ENCODE measurements at places on chromosomes 13 and 19.

DNA sequence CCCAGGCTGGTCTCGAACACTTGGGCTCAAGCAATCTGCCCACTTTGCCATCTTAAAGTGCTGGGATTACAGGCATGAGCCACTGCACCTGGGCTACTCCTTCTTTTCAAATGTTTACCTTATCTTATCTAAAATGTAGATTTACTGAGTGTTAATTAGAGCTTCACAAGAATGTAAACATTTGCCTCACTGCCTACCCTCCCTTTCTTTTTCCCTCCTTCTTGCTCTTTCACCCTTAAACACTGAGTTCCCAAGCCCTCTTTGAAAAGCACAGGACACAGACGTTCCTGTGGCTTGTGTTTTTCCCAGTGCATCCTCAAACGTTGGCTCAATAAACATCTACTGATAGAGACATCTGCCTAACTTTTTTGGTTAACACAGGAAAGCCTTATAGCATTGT, 32.7 kb upstream of the CYSLTR2 start:
- no peak for DNase-seq

DNA sequence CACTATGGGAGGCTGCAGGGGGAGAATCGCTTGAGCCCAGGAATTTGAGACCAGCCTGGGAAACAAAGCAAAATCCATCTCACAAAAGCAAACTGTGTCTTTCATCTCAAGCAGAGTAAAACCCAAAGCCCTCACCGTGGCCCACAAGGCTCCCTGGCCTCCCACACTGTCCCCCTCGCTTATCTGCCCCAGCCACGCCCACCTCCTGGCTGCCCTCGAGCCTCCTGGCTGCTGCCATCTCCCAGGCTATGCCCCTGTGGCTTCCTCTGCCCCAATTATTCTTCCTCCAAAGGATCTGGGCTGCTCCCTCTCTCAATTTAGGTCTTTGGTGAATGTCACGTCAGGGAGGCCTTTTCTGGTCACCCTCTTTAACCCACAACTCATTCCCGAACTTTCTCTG, 3.6 kb downstream of the RABAC1 start:
- no peak for DNase-seq

DNA sequence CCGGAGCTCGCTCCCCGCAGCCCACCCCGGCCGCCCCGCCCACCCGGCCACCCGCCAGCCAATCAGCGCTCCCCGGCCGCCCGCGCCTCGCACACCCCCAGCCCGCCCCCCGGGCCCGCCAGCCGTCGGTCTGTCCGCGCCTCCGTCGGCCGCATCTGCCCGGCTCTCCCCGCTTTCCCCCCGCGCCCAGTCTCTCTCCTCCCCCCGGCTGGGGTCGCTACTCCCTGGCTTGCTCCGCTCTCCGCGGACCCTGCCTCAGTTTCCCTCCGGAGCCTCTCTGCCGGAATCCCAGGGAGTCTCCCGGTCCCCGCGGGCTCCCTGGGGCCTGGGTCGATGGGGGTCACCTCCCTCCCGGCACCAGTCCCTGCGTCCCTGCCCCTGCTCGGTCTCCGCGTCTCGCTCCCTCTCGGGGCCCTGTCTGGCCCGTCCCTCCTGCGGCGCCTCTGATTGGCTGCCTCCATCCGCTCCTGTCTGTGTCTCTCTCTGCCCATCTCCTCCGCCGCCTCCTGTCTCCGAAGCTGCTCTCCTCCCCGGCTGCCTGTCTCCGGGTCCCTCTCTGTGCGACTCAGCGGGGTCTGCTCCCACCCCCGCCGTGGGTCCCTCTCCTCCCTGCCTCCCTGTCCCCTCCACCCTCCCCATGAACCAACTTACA, 484 bp downstream of the IL11 start:
- DNase-seq = no peak

GRCh38 chr13:113812178-113813040, 51.5 kb downstream of the GAS6 start:
- DNase-seq = no peak

- no peak for DNase-seq
Measured at GRCh38 chr19:12913851-12914690, 5.0 kb downstream of the SYCE2 start.

DNA sequence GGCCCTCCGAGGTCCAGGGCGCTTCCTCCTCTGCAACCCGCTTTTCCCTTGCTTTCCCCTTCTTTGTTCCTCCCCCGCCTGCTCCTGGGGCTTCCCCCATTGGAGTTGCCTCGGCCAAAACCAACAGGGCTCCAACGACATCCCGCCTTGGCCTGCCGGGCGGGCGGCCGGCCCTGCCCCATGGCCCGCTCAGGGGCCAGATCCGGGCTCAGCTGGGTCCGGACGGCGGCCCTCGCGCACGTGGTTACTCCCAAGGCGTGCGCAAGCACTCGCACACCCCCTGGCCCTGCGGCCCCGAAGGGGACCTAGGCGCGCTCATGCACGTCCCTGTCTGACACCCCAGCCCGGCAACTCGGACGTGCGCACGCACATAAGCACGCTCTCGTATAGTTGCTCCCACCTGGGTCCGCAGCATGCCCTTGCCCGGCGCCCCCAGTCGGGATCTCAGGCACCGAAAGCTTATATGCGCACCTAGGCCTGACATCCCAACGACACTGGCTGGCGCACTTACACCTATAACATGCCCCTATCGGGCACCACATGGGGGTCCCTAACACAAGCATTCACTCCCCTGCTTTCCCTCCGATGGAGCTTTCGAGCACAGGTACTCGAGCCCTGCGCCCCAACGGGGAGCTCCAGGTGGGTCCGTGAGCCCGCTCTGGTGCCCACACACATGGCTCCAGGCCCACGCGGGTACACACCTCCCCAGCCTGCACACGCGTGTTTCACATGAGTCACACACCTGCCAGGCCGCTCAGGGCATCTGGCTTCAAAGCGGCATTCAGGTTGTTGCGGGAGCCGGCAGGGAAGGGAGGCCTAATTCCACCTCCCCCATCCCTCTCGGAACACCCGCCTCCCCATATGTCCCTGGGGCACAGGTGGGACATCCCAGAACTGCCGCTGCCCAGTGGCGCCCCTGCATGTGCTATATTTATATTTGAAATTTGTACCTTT, 15.0 kb downstream of the NFIX start:
- DNase-seq = no peak

GRCh38 chr13:78589206-78589605, 14.1 kb downstream of the POU4F1 start:
- no peak for DNase-seq

- no peak for DNase-seq
Measured at GRCh38 chr13:72458701-72459100, 268.7 kb downstream of the MZT1 start.

DNA sequence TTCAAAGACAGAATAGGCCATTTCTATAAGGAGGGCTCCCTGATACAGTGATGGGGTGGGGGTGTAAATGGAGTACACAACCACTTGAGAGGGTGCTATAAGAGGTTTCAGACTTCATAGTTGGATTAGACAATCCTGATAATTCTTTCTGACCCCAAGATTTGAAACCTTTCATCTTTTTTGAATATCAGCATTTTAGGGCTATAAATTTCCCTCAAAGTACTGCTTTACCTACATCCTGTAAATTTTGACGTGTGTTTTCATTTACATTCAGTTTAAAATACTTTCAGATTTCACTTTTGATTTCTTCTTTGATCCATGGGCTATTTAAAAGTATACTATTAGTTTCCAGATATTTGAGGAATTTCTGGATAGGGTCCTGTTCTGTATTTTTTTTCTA, 40.0 kb upstream of the SIN3B start:
- DNase-seq = no peak

GRCh38 chr13:111902726-111903125, 164.2 kb upstream of the SOX1 start:
- no peak for DNase-seq

DNA sequence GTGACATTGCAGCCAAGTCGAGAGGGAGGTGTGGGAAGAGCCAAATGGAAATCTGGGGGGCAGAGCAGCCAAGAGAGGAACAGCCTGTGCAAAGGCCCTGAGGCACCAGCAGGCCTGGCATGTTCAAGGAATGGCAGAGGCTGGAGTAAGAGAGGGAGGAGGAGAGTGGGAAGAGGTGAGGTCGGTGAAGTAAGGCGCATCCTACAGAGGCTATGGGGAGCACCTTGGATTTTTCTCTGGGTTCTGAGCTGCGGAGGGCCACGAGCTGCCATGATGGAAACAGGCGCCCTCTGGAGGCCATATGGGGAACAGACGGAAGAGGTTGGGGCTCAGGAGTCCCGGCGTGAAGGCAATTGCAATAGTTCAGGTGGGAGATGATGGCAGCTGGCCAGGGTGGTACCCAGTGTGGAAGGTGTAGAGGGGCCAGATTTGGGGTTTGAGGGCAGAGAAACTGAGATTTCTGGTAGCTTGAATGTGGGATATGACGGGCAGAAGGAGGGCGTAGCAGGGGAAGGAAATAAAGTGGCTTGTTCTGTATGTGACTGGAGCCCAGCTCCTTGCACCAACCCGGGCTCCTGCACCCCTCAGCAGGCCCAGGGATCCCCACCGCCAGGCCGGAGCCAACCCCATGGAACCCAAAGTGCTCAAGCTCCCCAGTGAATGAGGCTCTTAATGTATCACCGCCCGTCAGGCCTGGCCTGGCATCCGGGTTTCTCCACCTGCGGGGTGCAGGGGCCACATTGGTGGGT, 20.5 kb upstream of the STRN4 start:
- peak; percentile 56 for DNase-seq

GRCh38 chr19:3179739-3180293, 1.2 kb downstream of the S1PR4 start:
- peak; percentile 52 for DNase-seq

DNA sequence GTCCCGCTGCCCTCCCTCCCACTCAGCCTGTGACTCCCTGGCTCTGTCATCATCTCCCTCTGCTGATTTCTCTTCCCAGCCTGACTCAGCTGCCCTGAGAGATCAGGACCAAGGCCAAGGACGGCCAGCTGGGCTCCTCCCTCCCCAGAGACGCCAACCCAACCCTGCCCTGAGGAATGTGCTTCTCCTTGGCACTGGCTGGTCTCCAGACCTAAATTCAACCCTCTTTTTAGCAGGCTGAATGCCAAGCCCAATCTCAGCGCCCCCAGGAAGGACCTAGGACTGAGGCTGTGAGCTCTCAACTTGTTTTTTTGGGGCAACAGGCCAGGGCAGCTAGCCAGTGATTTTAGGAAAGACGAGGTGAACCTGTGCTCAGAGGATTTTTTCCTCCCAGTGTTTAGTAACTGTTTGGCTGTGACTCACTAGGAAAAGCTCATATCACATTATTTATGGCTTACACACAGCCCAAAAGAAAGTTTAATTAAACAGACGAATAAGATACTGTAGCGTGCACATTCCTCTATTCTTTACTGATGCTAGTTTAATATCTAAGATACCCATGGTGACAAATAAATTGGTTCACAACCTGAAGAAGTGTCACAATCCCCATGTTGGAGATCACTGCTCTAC, 7.4 kb upstream of the IGFL1 start:
- no peak for DNase-seq

- peak; percentile 75 for DNase-seq
Measured at GRCh38 chr19:55678121-55678671, 3.2 kb downstream of the EPN1 start.

- no peak for DNase-seq
Measured at GRCh38 chr13:59337070-59337469, 826.7 kb downstream of the DIAPH3 start.

DNA sequence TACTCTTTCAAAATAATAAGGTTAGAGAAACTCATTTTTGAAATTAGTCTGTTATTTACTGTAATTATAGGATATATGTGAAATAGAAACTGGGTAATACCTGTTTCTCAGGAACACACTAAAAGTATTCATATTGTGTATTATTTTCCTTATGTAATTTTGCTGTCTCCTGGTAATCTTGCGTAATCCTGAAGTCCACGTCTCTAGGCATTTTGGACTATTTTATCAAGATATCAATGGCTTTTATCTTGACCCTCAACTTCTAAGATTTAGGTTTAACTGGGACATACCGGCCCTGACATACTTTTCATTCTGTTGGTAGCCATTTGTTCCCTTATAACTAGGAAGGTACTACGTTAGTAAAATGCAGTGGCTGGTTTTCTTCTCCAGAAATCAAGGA, 80.3 kb downstream of the PAN3 start:
- DNase-seq = no peak

GRCh38 chr13:51807041-51807440, 3.1 kb upstream of the DHRS12 start:
- DNase-seq = no peak

DNA sequence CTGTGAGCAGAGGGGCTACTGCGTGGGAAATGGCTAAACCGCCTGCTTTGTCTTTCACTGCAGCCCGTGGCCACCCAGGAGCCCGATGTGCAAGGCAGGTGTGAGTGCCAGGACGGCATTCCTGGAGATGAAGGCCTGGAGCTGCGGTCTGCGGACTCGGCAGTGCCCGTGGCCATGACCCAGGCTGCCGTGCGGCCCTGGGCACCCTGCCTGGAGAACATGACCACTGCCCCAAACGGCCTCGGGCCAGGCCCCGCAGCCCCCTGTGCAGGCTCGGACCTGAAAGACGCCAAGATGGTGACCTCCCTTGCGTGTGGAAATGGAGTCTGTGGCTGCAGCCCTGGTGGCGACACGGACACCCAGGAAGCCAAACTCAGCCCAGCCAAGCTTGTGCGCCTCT, 62.2 kb downstream of the SPATA13 start:
- no peak for DNase-seq

DNA sequence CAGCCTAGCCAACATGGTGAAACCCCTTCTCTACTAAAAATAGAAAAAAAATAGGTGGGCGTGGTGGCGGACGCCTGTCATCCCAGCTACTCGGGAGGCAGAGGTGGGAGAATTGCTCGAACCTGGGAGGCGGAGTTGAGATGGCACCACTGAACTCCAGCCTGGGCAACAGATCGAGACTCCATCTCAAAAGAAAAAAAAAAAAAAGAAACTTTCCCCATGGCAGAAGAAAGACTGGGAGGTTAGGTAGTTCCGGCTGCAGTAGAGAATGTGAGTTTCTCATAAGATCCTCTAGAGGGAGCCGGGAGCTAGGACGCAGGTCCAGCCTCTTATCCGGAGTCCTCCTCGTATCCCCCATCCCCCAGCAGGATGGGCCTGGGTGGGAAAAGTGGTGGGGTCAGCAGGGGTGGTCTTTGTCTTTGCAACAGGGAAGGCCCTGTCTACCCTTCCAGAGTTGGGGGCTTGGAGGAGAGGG, 13.2 kb upstream of the CREB3L3 start:
- peak; percentile 14 for DNase-seq

- no peak for DNase-seq
Measured at GRCh38 chr13:24288870-24289269, 20.5 kb upstream of the C1QTNF9 start.

DNA sequence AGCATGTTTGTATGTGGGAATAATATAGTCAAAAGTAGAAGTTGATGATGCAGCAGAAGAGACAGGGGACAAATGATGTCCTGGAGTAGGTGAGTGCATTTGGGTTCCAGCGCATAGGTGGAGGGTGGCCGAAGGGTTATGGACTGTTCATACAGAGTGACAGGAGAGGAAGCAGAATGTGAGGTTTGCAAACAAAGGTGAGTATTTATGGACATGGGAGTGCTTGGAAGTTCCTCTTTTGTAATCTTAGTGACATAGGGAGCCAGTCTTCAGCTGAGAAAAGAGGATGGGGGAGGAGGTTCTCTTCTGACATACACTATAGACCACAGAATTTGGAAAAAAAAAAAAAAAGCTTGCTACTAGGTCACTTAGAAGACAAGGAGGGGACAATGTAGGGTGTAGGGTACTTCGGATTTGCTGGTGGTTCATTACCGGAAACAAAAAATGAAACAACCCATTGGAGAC, 331.6 kb downstream of the DLEU7 start:
- DNase-seq = no peak

GRCh38 chr13:76672420-76672819, 213.8 kb downstream of the KCTD12 start:
- no peak for DNase-seq

- DNase-seq = no peak
Measured at GRCh38 chr19:30689474-30689873, 317.3 kb downstream of the ZNF536 start.

- no peak for DNase-seq
Measured at GRCh38 chr19:17325881-17326594, 8.6 kb downstream of the ANO8 start.
